Left colon (tissue), 2 donors: ENCODE measurements at places on chromosomes 3 and 15. TPM values are rescaled to one million over a fixed set of nuclear protein-coding genes. Genes with fewer than 3 reads are reported as not detected.

DNA sequence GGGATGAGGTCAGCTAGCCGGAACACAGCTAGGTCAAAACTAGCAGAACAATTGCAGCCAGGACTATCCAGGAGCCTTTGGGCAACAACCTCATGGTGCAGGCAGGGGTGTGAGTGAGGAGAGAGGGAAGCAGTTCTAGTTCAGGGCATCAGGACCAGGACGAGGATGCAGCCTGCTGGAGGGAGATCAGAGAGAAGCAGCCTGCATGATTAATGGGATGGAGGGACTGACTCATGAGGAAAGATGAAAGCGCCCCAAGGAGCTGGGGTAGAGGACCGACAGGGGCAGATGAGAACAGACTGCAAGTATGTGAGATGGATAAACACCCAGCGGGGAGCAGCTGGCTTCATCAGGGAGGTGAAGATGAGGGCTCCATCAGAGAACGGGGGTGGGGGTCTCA, 37.9 kb upstream of the LRTM1 start:
- no peak for DNase-seq

DNA sequence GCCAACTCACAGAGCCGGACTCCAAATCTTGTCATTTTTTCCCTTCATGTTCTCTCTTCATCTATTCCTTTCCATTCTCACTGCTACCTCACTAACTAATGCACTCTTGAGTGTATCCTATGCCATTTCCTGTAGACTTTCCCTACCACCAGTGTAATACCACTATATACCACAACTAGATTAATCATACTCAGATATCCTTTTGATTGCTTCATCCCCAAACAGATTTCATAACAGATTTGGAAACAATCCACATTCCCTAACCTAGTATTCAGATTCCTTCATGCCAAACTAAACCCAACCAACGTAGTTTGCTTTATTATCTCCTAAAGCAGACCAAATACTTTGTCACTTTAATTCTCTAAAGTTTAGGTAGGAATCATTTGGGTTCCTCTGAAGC, 2.6 kb upstream of the PLOD2 start:
- no peak for DNase-seq

DNA sequence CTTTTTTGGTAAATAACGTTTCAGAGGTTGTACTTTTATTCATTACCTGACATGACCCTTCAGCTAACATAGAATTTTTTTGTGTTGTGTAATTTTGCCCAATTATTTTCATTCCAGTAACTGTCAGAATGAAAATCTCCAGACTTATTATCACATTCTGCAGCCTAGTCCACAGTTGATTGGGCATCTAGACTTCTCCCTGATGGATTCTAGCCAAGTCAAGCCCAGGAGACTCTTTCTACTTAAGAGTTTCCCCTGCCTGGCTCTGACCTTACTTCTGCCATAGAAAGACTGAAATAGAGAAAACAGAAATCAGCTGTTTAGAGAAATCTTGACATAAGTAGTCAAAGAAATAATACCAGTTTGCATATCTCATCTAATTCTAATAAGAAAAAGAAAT, 82.9 kb upstream of the CDAN1 start:
- no peak for DNase-seq

- no peak for DNase-seq
Measured at GRCh38 chr3:127597020-127597771, 1.0 kb upstream of the MCM2 start.

- DNase-seq, result no peak
Measured at GRCh38 chr3:153670577-153670976, 450.6 kb upstream of the ARHGEF26 start.

DNA sequence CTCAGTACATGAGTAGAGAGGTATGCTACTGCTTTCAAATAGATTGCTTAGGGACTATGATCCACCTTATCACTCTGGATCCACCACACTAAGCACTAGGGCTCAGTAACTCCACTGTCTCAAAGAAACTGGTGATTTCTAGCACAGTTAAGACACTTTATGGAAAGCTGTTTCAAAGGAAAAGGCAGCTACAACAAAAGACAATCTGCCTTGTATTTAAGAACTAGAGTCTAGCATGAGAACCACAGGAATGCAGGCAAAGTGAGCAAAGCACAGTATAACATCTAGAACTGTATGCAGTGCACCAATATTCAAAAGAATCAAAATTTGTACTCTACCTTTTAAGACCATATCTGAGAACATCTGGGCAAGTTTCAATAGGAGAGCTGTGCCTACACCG, 17.9 kb downstream of the TFRC start:
- DNase-seq, result no peak

GRCh38 chr3:43769885-43770425, 79.2 kb downstream of the ABHD5 start:
- no peak for DNase-seq

DNA sequence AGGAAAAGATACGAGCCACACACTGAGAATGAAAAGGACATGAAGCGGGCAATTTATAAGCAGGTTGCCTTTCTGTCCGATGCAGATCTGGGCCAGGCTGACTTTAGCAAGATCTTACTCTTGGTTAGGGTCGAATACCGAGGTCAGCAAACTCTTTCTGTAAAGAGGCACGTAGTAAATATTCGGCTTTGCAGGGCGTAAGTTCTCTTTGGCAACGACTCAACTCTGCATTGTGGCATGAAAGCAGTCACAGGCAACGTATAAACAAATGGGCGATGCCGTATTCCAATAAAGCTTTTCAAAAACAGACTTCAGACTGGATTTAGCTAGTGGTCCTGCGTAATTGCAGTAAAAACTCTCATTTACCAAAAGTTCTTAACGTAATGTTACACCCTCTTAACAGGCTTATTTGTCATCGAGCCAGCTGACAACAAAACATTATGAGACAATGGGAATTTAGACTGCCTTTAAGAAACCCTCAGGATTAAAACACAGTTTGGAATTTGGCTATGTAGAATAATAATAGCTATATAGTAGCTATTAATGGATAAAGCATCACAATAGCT, 13.1 kb upstream of the RPL35A start:
- DNase-seq, result no peak

- no peak for DNase-seq
Measured at GRCh38 chr15:75731248-75732151, 18.9 kb upstream of the CSPG4 start.

DNA sequence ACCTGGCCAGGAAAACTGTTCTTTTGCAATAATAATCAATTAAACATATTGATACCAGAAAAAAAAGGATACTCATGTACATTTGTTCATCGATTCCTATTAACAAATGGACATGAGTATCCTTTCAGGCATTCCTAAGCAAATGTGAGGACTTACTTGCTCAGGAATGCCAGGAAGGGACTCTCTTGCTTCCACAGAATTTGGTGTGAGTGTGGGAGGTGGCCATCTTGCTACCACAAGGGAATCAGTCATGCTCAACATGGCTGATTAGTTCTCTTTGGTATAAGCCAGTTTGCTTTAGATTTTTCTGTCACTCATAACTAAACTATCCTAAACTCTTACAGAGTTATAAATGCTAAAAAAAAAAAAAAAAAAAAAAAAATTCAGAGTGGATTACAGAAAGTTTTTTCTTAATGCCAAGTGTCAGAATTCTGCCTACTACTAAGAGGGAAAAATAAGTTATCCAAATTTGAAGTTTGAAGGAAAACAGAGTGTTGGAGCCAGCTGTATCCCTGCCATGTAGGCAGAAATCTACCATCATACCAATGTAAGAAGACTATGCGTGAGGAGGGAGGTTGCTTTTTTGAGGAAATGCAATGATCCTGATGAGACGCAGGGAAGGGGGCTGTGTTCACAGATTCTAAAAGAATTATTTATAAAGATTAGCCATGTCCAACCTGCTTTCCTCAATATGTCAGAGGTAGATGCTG, 98.7 kb downstream of the PLD1 start:
- DNase-seq, result no peak

DNA sequence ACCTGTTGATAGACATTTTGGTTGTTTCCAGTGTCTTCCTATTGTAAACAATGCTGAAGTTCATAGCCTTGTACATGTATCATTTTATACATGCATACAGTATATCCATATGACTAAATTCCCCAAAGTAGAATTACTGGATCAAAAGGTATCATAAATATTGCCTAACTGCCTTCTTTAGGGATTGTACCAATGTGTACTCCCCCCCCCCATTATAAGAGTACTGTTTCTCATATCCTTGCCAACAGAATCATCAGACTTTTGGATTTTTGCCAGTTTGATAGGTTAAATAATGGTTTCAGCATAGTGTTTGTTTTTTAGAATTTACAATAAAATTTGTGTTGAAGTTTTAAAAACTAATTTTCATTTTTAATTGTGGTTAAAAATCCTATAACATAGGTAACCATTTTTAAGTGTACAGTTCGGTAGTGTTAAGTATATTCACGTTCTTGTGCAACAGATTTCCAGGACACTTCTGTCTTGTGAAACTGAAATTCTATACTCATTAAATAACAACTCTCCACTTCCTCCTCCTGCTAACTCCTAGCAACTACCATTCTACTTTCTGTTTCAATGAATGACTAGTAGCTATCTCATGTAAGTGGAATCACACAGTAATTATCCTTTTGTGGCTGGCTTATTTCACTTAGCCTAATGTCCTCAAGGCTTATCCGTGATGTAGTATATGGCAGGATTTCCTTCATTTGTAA, 30.8 kb upstream of the MAP3K13 start:
- DNase-seq, result no peak

The GOLGA8N gene
- 3.9 TPM for total RNA-seq

The CTXN2 gene
- total RNA-seq, result not detected

The OPA1 gene
- total RNA-seq, result 81.7 TPM

The TM4SF18 gene
- total RNA-seq, result 2.0 TPM

The SPATA12 gene
- not detected for total RNA-seq

The WNT7A gene
- total RNA-seq, result not detected

The RNF13 gene
- total RNA-seq, result 47.5 TPM

The MKRN3 gene
- 3.9 TPM for total RNA-seq

The LHFPL4 gene
- total RNA-seq, result 0.70 TPM
